DMS79 treated with DMSO at 0.1 percent for 48 hours (cell line): ENCODE measurements at places on chromosomes 13 and 19.

DNA sequence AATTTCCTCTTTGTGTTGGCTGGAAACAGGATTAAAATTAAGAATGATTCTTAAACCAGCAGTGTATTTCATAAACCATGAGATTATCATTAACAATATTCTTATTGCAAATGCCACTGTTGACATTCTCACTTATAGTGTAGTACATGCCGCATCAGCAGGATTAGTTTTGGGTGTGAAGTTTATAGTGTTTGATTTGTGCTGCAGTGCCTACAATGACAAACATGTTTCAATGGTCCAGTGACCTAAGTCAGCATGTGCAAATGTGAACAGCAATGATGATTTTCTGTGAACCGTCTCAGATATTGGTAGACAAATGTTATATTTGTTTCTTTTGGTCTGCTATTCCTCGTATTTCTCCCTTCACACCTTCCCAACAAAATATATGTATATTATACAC lies 49.8 kb upstream of the TDRD3 start:
- DNase-seq: no peak

DNA sequence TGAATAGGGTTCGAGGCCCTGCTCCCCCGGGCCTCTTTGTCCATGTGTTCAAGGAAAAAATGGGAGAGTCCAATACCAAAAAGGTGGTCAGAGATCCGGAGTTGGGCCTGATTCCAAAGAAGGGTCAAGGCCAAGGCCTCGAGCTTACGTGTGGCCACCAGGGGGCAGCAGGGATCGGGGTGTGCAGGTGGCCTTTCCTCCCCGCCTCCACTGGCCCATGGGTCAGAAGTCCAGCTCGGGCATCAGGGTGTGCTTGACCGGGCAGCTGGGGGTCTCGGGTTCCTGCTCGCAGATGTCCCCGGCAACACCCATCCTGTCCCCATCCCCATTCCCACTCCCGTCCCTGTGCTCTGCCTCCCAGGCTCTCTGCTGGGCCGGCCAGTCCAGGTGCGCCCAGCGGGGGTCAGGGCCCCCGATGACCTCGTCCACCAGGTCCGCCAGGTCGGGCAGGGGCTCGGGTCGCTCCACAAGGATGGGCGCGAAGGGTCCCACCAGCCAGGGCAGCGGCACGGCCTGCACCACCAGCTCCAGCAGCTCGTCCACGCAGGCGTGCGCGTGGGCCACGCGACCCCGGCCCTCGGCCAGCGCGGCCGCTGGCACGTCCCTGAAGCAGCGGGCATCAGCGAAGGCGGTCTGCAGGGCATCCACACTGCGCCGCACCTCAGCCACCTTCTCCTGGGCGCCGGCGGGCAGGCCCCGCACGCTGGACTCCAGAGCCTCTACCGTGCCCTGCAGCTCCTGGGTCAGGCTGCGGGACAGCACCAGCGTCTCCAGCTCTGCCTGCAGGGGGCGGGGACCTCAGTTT lies 5.2 kb upstream of the PLIN4 start:
- no peak for DNase-seq

- no peak for DNase-seq
These were observed 199.7 kb downstream of the TSHZ3 start for GRCh38 chr19:31149441-31149941.

DNA sequence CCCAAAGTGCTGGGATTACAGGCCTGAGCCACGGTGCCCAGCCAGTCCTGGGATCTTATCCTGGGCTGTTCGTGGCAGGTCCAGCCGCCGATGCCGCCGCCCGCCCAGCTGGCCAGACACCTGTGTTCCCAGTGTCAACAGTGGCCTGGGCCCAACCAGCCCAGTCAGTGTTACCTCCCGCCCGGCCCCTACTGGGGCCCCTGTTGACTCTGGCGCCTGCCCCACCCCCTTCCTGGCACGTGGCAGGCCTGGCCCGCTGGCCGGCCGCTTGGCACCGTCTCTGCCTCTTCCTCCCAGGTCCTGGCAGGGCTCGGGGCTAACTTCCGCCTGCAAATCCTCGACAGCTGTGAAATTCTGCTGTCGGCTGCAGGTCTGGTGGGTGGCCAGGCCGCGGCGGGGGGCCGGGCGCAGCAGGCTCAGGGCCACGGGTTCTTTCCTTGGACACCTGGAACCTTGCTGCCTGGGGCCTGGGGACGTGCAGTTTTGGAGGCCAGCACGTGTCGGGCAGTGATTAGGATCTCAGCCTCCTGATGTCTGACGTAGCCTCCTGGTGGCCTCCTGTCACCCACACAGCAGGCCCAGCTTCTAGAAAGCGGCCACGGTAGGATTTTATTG lies 9.1 kb downstream of the ARID3A start:
- no peak for DNase-seq

DNA sequence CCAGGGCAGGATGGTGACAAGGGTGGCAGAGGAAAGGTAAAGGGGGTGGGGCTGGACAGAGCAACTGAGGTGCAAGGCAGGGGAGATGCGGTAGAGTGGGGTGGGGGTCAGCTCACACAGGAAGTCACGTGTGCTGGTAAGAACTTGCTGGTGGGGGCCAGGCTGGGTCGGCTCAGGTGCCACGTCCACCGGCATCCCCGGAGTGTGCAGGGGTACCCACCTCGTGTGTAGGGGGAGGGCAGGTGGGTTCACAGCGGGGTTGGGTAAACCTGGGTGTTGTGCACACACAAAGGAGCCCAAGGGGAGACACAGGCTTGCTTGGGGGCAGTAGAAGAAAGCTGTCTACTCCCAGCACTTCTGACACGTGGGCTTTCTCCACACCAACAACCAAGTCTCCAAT lies 2.9 kb downstream of the ZNF835 start:
- DNase-seq: no peak

- no peak for DNase-seq
These were observed 223.2 kb downstream of the UQCRFS1 start for GRCh38 chr19:28989739-28990138.

DNA sequence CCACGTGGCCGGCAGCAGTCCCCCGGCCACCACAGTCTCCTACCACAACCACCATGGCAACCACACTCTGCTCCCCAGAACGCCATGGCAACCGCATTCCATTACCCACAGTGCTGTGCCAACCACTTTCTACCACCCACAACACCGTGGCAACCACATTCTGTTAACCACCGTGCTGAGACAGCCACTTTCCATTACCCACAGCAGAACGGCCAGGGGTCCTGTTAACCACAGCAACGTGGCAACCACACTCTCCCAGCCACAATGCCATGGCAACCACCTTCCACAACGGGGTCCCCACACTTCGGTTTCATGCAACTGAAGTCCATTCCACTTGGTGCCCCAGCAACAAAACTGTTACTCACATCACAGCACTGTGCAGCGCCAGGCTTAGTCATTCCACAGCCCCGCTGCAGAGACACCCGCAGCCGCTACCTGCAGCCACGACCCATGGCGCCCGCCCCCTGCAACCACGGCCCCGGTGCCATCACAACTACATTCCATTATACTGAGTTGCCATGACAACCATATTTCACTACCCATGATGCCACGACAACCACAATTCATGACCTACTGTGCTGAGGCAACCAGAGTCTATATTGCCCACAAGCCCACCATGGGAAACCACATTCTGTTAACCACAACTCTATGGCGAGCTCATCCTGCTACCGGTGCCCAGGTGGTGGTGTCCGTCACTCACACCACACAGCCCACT lies 10.0 kb downstream of the DPF1 start:
- peak; percentile 56 for DNase-seq

GRCh38 chr13:32001769-32002168 lies 29.8 kb upstream of the FRY start:
- DNase-seq: no peak

GRCh38 chr19:39845584-39845932 lies 621 bp downstream of the FBL start:
- DNase-seq: no peak

DNA sequence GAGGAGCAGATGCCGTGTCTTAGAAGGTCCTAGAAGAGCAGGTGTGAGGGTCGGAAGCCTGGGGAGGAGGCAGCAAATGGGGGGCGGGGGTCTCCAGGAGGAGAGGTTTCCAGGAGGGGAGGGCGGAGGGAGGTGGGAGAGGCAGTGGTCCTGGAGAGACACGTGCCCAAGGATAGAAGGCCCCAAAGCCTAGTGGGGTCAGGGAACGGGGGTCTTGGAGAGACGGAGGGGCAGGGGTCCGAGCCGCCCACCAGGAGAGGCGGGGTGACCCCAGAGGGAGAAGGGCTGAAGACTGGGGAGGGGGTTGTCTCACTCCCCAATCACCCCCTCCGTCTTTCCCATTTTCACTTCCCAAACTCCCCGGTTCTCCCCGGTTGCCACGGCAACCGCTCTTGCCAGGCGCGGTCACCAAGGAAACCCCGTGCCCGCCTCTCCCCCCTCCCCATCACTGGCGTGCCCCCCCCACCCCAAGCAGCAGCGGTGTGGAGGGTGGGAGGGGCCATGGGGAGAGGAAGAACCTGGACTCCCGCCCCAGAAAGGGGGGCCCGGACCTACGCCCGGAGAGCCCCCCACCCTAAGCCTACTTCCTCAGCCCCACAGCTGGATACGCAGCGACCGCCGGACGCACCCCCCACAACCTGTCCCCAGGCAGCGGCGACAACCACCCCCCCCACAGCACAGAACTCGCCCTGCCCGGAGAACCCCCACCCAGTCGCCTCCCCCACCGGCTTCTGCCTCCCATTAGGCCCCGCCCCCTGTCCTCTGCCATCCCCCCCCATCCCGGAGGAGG lies 988 bp downstream of the LRRC4B start:
- peak; percentile 15 for DNase-seq

DNA sequence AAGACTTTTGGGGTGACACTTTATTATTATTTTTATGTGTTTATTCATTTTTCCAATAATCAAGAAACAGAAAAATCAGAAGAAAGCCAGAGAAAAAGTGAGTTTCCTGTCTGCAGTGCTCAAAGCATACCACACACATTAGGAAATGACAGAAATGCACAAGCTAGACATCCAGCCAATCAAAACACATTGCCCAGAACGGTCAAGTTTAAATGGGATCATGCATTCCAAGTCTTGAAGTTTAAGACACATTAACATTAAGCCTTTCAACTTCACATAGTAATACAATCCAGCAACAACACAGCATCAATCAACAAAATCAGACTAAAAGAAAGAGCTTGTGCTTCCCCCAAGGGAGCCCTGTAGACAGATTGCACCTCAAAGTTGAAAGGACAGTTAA lies 28.7 kb upstream of the MEDAG start:
- DNase-seq: no peak

GRCh38 chr19:43690890-43691289 lies 20.9 kb upstream of the PLAUR start:
- DNase-seq: no peak

- no peak for DNase-seq
These were observed 9.8 kb upstream of the ARRDC2 start for GRCh38 chr19:17997969-17998826.

DNA sequence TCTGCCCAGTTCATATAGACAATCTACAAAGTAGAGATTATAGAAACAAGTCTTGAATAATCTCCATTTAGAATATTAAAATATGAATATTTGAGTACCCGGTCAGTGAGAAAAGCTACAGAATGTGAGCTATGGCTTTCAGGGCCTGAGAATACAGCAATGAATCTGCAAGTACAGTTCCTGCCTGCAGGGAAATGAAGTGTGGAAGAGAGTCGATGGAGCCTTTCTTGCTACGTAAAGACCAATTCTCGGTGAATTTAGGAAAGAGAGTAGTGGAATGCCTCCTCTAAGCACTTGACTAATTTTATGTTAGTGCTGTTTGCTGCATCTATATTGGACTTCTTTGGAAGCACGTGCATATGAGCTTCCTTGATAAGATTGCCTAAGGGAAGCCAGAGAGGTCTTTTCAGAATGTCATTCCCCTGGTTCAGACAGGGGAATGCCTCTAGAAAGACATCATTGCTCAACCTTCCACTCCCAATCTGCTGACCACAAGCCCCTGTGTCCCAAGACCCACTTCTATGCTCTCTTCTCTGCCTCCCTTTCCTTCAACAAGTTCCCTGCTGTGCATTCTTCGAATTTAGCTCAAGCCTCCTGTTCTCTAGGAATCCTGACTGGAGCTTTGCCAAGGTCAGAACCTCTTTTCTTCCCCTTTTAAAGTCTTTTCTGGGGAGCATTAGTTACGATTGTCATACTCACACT lies 41.9 kb downstream of the GPC6 start:
- DNase-seq: no peak

DNA sequence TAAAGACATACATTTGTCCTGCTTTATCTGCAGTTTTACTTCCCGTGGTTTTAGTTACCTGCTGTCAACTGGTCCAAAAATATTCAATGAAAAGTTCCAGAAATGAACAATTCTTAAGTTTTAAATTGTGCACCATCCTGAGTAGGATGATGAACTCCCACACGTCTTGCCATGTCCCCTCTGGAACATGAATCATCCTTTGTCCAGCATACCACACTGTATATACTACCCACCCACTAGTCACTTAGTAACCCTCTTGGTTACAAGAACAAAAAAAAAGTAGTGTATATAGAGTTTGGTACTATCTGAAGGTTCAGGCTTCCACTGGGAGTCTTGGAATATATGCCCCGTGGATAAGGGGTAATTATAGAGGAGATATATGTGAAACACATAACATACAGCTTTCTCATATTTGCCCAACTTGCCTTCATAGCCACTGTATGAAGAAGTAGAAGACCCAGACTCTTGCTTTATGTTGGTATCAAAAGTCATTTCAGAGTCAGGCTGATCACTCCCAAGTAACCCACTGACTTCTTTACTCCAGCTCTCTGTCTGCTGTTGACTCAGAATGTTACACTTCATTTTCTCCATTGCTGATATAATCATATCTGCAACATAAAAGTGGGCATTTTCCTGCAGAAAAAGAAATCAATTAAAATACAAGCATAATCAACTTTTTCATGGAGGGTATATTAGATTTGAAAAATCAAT lies 19.3 kb downstream of the RUBCNL start:
- DNase-seq: no peak

DNA sequence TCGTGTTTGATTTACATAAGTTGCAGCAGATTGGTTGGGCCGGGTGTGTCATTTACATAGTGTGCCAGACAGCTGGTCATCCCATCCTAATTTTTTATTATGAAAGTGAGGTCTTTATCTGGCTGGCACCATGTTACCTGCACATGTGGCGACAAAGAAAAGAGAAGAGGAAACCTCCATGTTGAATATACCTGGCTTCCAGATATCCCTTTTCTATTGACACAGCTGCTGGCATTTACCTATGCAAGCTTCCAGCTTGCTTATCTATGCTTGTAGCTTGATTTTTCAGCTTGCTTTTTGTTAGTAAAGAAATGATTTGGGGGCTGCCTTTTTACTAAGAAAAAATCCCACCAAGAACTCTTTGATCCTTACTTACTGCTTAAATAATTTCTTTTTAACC lies 681.3 kb upstream of the SLITRK1 start:
- no peak for DNase-seq

DNA sequence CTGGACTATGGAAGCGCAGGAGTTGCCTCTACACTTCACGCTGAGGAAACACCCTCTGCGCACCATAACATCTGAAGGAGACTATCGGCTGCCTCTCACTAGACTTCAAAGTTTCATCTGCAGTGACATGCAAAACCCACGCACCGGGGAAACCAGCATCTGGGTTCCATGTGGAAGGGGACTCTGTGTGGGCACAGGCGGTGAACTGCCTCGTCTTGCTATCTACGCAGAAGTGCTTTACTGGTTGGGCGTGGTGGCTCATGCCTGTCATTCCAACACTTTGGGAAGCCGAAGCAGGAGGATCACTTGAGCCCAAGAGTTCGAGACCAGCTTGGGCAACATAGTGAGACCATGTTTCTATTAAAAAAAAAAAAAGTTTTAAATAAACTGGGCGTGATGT lies 116.4 kb downstream of the STK24 start:
- DNase-seq: no peak

GRCh38 chr13:88014527-88014926 lies 343.4 kb downstream of the SLITRK5 start:
- DNase-seq: no peak
